Suppressor macrophage (primary cell): ENCODE measurements at places on chromosomes 16 and 17.
A peak's percentile ranks its signal among the peaks of the same experiment; 100 is the strongest.

- peak; percentile 97 for DNase-seq
Measured at GRCh38 chr17:78442648-78443218, 64.3 kb downstream of the PGS1 start.

- peak; percentile 40 for DNase-seq
Measured at GRCh38 chr17:7380321-7380720, 568 bp upstream of the TNK1 start.

DNA sequence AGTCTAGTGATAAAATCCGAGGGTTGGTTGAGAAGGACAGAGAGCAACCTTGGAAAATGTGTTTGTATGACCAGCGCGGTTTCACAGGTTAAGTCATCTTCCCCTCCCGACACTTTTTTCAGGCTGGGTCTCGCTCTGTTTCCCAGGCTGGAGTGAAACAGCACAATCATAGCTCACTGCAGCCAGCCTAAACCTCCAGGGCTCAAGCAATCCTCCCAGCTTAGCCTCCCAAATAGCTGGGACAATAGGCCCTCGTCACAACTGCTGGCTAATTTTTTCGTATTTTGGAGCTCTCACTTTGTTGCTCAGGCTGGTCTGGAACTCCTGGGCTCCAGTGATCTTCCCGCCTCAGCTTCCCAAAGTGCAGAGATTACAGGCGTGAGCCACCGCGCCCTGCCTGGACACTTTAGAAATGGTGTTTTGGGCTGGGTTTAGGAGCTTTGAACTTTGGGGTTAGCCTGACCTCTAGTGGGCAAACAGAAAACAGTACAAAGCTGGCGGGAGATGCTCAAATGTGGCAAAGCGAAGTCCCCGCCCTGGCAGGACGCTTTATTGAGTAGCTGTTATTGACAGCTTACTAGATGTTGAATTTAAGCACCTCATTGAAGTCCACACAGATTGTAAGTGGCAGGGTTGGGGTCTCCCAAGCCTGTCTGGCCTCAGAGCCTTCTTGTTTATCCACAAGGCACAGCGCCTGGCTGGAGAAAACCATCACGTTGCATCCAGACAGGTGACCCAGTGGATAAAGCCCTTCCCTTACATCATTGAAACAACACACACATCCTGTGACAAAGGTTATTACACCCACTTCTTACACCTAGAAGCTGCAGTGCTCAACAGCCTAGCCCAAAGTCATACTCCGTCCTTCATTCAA is 34.7 kb upstream of the RBBP6 start:
- DNase-seq, result peak; percentile 71

- no peak for DNase-seq
Measured at GRCh38 chr16:12354296-12354833, 377.8 kb downstream of the SNX29 start.

GRCh38 chr17:40329839-40330794 is 21.1 kb downstream of the RARA start:
- DNase-seq, result peak; percentile 91
